NCI-H2081 (cell line): ENCODE measurements at places on chromosomes 12 and 14.

DNA sequence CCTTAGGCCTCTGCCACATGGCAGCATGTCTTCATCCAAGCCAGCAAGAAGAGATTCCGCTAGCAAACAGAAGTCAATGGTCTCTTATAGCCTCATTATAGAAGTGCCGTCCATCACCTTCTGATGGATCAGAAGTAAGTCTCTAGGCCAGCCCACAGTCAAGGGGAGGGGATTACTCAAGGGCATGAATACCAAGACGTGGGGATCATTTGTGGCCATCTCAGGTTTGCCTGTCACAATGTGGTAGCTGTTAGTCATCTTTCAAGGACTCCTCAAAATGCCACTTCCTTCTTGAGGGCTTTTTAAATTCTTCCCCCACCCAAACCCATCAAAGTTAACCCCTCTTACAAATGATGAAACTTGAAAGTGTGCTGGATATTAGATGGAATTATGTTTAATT, 8.1 kb upstream of the ADCY6 start:
- no peak for DNase-seq

GRCh38 chr12:80838708-80839107, 99.0 kb downstream of the LIN7A start:
- DNase-seq, result no peak

DNA sequence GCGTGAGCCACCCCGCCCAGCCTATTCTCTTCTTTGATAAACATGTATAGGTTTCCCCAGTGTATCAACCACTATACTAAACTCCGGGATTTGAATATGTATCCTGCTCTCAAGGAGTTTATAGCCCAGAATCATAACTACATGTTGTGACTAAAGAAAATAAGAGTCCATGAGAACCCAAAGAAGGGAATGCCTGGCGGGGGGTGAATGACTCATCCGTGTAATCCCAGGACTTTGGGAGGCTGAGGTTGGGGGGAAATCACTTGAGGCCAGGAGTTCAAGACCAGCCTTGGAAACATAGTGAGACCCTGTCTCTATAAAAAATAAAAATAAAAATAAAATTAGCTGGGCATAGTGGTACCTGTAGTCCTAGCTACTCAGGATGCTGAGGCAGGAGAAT, 57.2 kb downstream of the SIX6 start:
- no peak for DNase-seq

GRCh38 chr12:27105746-27106536, 23.6 kb upstream of the C12orf71 start:
- no peak for DNase-seq

DNA sequence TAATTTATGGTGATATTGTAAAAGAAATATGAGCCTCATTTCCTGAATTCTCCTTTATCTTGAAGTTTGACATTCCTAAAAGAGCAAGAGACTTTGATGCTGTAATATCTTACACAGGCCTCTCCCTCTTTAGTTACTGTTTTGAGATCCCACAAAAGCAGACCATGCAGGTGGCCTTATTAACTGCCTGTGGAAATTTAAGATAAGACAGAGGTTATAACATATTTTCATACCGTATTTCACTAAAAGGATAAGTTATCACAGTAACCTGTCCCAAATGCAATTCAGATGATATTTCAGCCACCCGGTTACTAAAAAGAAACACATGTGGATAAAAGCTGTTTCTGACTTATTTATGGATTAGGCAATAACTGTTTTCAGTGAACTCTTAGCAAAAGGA, 150.1 kb downstream of the NAV3 start:
- no peak for DNase-seq

GRCh38 chr14:72562300-72562699, 331.6 kb downstream of the DPF3 start:
- no peak for DNase-seq

DNA sequence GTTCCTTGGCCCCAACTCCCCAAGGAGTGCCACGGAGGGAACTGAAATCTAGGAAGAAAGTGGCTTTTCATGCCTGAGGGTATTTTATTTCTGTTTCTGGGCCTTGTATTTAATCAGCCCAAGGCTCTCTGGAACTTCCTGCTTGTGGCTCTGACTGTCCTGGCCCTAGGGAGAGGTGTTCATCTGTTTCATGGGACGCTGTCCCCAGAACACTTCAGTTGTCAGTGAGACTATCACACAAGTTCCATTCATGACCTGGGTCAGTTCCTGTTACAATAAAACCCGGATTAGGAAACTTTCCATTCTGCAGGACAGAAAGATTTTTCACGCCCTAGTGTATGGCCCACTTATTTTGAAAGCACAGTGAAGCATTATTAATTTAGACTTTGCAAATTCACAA, 18.5 kb upstream of the TC2N start:
- DNase-seq, result no peak

DNA sequence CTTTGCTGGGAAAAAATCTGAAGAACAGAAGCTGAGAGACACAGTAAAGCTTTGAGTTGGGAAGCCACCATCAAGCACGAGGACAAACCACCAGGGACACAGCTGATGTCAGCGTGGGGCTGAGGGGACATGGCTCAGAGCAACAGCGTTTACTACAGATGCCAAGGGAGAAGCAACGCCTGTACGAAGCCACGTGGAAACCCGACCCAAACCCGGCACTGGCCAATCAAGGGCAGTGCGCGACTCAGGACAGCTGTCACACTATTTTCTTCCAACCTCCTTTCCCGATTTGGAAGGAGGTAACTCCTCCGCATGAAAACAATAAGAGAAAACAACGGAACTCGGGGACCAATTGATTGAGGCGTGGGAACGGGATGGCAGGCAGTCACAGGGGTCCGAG, 20.2 kb upstream of the CHGA start:
- no peak for DNase-seq

GRCh38 chr12:109345428-109345827, 2.3 kb upstream of the MYO1H start:
- no peak for DNase-seq

GRCh38 chr12:129871991-129872972, 31.5 kb downstream of the TMEM132D start:
- peak; percentile 66 for DNase-seq

- no peak for DNase-seq
Measured at GRCh38 chr12:132396657-132397056, 67.3 kb upstream of the GALNT9 start.

DNA sequence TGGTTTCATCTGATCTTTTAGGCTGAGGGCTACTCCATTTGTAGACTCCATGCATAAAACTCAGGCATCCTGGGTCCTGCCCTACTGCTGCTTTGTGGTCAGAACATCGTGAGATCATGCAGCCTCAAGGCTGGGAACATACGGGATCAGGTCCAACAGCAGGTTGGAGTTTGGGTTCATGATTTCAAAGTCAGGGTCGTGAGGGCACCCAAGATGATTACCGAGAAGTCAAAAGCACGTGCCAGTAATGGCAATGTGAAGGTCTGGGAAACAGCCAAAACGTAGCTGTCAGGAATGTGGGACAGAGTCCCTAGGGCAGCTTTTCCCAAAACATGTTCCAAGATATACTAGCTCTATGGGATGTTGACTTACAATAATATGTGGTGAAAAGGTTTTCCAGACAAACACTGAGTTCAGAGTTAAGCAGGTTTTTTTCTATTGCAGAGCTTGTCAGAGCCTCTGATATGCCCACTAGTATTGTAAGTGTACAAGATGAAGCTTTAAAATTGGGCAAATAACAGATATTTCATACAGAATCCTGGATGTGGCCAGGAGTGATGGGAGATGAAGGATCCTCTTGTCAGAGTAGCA, 130.3 kb upstream of the DNM1L start:
- DNase-seq, result no peak

DNA sequence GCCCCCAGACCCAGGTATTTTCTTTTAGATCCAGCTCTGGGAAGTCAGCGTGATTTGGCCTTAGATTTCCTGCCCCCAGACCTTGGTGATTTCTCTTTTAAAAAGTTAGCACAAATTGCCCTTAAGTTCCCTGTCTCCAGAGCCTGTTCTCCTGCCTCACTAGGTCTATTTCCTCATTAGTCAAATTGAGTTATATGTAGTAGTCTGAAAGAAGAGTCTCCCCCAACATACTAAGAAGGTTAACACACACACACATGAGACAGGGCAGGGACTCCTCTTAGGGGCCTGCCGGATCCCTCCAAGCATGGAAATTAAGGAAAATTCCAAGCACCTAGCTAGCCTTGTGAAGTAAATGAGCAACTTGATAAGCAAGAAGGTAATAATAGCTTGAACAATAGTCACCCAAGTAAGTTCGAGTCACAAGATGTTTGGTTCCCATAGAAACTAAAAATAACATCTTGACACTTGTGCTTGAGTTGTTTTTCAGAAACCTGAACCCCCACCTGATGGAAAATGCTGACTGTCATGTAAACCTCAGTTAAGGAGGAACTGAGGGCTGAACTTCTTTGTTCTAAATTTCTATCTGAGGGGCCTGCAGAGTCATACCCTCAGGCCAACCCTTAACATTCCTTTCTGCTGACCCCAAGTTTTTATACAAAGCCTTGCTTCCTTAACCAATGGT, 51.6 kb downstream of the CAND1 start:
- no peak for DNase-seq

- no peak for DNase-seq
Measured at GRCh38 chr14:102461490-102462338, 47.9 kb downstream of the ANKRD9 start.

DNA sequence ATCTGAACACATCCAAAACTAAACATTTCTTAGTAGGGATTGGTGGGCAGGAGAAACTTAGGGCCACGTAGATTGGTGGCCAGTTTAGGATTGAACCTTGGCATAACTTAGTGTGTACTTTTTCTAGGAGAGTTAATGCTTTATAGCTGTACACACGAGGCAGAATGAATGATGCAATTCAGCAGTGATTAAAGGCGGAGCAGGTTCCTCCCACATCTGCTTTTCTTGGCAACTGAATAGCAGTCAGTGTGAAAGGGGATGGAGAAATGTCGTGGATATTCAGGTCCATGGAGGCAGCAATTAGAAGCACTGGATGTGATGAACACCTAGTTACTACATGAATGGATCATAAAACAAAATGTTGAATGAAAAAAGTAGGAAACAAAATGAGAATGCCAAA, 493.8 kb downstream of the FUT8 start:
- no peak for DNase-seq

DNA sequence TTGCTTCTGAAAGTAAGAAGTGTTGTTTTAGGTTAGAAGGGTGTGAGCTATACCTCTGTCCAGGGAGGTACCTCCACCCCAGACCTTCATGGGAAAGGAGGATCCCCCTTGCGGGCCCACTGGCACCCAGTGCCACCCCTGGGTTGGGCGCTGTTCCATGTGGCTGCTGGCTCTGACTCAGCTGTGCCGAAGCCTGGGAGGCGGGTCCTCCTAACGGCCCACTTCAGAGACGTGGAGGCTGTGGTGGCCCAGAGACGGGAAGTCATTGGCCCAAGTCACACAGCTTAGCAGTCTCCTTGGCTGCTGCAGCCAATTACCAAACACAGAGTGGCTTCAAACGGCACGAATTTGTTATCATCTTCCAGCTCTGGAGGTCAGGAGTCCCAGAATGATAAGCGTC, 10.2 kb downstream of the RFLNA start:
- DNase-seq, result no peak

- DNase-seq, result no peak
Measured at GRCh38 chr12:104452087-104452486, 4.7 kb upstream of the CHST11 start.

DNA sequence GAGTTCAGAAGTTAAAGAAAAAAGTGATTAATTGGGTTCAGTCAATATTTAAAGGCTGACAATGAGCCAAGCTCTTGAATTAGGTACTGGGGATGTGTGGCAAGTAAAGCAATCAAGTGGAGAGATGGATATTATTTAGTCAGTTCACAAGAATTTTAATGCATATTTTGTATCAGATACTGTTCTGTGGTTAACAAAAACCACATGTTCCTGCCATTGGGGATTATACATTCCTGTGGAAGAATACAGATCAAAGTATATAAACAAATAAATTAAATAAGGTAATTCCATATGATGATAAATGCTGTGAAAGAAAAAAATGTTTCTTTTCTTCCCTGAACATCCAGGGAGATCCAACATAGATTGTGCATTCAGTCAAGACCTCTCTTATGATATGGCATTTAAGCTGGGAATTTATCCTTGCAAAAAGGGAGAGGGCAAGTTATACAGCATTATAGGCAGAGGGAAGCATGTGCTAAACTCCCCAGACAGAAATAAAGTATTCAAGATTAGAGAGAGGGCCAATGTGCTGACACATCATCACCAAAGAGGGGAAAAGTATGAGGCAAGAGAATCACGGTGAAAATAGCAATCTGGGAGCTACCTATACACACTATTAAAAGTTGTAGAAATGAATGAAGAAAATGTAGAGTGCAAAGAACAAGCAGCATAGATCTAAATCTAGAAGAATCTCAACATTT, 17.6 kb upstream of the A2M start:
- DNase-seq, result no peak

DNA sequence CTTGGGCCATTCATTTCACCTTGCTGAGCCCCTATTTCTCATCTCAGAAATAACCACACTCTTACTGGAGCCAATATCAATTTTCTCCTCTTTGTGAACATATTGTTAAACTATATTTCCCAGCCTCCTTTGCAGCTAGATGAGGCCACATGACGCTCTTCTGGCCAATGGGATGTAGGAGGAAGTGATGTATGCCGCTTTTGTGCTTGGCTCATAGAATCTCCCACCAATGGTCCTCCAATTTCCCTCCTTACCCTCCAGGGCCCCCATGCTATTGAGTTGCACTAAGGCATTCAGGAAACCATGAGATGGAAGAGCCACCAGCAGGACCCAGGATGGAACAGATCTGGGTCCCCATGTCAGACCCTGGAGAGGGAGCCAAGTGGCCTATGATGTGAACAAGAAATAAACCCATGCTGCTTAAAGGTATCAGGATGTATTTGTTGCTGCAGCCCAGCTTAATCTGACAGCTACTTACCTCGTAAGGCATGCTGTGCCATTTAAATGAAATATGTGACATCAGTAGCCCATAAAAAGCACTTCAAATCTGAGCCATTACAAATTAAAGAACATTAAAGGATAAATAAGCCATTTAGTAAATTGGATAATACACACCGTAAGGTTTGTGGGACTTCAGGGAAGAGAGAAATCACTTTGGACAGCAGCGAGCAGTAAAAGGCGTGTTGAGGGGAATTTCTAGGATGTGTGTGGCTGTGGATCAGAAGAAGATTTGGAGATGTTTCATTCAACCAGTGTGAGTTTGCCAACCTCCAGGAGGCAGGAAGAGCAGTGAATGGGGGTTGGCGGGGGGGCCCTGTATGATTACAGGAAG, 24.4 kb upstream of the BDKRB2 start:
- DNase-seq, result no peak

- no peak for DNase-seq
Measured at GRCh38 chr12:68106160-68106559, 53.4 kb downstream of the IFNG start.

- DNase-seq, result no peak
Measured at GRCh38 chr14:72589652-72590051, 304.2 kb downstream of the DPF3 start.

- no peak for DNase-seq
Measured at GRCh38 chr14:82362452-82362851, 828.8 kb upstream of the SEL1L start.

- no peak for DNase-seq
Measured at GRCh38 chr12:93616584-93617101, 44.2 kb downstream of the SOCS2 start.
